ENCODE measurements at places on chromosomes 5 and 9.

DNA sequence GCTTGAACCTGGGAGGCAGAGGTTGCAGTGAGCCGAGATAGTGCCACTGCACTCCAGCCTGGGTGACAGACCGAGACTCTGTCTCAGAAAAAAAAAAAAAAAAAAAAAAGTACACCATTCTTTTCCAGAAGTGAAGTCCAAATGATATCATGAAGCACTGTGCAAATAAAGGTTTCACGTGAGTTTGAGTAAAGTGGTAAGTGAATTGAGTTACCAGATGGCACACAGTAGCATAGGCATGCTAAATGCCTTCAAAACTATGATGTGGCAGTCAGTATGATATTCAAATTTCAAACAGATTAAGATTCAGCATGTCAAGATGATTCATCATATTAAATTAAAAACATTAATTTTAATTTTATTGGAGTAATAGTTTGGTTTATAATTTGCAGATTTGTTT is 195.2 kb downstream of the TAF11L14 start:
- DNase-seq = no peak

- no peak for DNase-seq
Measured at GRCh38 chr5:55600497-55601203, 65.9 kb upstream of the PLPP1 start.

- DNase-seq = peak; percentile 11
Measured at GRCh38 chr5:16550316-16550952, 66.4 kb downstream of the RETREG1 start.

DNA sequence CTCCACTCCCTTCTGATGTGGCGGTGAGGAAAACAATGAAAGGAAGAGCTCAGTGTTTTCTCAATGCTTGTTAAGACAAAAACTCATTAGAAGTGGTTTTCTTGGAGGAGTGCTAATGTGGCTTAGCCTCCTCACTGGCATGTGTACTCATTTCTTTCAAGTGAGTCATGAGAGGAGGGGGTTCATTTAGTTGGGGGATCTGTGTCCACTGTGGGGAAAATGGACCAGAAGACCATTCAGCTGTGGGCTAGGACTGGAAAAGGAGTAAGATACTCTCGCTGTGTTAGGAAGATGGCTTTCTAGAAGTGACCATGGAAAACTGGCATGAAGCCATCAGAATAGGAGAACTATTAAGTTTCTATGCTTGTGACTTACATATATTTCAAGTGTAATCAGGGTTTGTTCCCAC is 23.5 kb downstream of the KLF9 start:
- no peak for DNase-seq

GRCh38 chr5:120463991-120464626 is at the start of gene PRR16:
TSS of gene PRR16 (plus strand) at chr5:120464300.
- DNase-seq = no peak

DNA sequence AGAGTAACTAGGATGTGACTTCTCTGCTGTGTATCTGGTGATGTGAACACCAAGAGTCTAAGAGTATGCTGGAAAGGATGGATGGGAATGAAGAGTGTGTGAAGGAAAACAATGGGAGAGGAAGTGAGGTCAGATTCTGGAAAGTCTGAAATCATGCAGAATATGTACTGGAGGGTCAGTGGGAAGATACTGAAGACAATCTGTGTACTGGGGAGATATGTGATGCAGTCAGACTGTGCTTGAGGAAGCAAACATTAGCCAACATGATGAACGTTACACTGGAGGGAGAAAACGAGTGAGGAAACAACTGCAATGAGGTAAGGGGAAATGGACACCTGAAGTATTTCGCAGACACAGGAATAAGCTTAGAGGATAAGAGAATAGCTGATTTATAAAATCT is 105.7 kb downstream of the NR3C1 start:
- DNase-seq = no peak

DNA sequence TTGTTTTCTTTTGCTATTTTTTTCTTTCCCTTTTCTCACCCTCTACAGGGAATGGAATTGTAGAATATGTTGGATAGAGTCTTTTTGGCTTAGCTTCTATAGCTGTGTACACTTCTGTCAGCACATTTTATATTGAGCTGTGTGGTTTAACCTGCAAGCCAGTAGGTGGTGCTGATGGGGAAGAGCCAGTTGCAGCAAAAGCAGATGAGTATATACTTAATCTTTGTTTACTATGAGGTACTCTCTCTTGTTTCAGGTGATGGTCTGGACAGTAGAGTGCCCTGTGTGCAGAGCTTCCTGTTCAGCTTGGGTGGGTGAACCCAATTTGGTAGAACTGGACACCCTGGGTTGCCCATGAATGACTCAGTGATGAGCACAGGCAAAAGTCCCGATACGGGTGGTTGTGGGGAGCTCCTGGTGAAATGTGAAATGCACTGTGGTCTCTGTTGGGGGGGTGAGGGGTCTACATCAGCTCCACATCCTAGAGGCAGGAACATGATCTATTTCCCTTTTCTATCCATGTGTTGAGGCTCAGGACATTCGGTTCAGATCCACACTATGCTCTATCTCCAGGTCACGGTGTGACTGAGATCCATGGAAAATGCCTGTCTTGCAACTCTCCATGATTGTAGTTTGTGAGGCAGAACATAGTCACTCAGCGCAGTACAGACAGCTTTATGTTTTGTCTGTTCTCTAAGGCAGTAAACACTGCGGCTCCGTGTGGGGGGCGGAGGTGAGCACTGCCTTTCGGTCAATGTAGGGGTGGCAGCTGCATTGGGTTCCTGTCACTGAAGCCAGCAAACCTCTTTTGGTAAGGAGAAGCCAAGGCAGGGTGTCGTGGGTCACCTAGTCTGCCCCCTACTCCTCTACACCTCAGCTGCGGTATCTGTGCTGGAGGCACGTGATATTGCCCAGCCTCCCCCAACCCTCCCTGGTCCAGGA is 353.2 kb downstream of the PRR16 start:
- DNase-seq = no peak

GRCh38 chr5:95930141-95930930 is 31.3 kb downstream of the ELL2 start:
- DNase-seq = no peak

DNA sequence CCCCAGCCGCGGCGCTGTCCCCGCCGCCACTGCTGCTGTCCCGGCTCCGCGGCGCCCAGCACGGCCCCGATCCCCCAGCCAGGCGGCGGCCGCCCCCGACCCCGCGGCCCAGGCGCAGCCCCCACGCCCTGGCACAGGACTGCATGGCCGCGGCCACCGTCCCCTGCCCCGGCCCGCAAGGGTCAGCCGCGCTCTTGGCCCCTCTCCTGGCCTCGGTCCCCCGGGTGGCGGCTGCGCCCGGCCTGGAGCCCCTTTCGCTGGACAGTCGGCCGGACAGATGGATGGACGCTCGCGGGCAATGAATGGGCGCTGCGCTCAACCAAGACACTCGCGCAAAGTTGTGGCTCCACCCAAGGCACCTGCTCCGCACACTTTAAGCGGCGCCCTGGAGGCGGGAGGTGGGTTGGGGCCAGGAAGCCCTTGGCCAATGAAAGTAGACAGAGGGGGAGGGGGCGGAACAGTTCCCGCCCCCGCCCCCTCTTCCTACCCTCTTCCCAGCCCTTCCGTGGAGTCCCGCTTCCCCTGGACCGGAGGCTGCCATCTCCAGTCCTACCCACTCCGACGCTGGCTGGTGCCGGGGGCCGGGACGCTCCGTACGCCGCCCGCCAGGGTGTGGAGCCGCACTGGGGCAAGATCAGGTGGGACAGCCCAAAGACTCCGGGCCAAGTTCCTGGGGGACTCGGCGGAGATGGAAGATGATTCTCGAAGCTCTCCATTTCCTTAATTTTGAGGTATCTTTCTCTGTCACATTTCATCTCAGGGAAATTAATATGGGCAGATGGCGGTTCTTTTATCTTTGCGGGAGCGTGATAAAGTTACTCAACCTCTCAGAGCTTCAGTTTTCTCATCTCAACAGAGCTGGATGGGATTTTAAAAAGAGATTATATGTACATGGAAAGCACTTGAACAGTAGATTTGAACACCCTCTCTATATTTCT is at the start of gene GLDC:
TSS of gene GLDC (minus strand) at position 375 of the 938 bp plus-strand sequence. CDS start at position 145, 230 bp downstream.
- DNase-seq = peak; percentile 8

DNA sequence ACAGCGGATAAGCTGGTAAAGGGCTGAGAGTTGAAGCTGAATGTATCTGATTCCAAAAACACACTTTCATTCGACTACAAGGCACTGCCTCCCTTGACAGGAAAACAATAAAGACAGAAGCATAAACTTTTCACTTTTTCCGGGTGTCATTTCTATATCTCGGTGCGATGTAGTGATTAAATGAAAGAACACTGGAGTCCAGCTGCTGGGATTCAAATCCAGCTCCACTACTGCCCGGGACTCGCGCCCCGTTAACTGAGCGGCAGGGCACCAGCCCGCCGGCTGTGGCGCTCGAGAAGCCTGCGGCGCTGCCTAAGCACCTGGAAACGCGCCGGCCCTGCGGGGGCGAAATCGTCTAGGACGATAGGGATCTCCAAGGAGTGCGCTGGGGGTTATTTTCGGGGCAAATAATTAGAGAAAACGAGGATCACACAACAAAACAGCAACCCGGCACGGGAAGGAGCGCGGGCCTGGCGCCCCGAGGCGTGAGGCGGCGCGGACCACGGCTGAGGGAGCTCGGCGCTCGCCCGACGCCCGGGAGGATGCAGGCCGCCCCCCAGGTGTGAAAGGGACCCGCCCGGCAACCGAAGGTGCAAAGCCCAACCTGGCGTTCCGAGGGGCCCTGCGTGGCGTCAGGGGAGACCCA is 837 bp downstream of the UIMC1 start:
- DNase-seq = peak; percentile 47

GRCh38 chr5:151637676-151638075 is 46.5 kb upstream of the FAT2 start:
- no peak for DNase-seq

DNA sequence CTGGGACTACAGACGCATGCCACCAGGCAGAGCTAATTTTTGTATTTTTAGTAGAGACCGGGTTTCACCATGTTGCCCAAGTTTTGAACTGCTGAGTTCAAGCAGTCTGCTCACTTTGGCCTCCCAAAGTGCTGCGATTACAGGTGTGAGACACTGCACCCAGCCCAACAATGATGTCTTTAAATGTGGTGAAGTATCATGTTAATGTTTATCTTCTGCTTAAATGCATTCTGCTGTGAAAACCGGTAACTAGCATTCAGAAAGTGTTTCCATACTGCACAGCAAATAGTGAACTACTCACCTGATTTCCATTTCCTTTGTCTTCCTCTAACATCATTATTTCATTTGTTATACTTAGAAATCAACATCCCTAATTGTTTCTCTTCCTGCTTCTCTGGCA is 264.0 kb upstream of the ITGA1 start:
- DNase-seq = no peak

DNA sequence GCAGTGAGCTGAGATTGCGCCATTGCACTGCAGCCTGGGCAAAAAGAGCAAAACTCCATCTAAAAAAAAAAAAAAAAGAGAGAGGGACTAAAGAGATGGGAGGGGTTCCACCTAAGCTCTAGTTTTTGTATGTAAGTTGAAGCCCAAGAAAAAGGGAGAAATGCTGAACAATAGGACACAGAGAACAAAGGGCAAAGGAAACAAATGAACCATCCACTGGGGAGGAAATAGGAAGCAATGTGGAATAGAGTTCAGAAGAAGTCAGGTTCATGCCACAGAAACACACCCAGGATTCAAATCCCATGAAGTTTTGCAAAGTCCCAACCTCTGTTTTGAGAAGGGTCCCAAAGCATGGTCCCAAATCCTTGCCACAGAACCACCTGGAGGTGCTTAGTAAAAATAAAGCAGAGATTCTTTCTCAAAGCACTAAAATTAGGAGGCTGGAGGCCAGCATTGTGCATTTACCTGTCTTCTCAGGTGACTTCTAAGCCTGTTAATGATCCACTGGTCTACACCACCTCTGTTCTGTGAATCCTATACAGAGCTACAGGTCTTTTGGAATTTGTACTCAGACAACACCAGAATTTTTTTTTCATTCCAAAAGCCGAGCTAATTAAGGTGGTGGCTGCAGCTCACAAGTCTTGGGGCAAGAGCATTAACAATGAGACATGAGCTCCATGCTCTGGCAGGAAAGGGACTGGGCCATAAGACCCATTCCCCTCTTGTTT is 177.6 kb downstream of the DOCK8 start:
- DNase-seq = no peak

DNA sequence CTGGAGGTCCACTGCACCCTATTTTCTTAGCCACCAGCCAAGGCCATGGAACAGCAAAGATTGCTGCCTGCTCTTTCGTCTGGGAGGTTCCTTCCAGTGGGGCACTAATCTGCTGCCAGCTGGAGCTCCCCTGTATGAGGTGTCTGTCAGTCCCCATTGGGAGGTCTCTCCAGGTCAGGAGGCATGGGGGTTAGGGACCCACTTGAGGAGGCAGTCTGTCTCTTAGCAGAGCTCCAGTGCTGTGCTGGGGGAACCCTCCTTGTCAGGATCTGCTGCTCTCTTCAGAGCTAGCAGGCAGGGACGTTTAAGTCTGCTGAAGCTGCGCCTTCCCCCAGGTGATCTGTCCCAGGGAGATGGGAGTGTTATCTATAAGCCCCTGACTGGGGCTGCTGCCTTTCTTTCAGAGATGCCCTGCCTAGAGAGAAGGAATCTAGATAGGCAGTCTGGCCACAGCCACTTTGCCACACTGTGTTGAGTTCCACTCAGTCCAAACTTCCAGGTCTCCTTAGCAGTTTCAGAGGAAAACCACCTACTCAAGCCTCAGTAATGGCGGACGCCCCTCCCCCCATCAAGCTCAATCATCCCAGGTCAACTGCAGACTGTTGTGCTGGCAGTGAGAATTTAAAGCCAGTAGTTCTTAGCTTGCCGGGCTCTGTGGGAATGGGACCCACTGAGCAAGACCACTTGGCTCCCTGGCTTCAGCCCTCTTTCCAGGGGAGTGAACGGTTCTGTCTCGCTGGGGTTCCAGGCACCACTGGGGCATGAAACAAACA is 317.7 kb downstream of the LRRC70 start:
- DNase-seq = no peak

DNA sequence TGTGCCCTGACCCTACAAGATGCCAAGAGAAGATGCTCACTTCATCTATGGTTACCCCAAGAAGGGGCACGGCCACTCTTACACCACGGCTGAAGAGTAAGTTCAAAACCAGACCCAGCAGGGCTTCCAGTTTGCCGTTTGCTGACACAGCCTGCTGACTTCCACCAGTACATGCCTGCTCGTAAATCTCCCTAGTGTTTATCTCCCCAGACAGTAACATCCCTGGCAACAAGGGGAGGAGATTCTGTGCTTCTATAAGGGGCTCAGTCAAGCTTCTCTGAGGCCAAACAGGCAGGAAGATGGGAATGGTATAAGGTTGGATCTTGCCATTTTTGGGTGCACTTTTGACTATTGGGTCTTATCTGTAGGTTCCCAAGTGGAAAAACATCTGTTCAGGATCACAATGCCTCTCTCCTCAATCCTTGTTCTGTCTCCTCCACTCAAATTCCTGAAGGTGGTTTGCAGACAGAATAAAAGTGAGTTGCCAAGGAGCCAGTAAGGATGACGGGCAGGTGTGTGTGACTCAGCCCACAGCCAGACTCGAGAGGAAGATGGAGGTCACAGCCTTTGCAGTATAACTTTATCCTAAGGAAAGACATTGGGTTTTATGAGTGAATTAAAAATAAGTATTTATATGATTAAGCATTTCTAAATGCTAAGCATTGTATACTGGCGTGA is 1.9 kb downstream of the MLANA start:
- DNase-seq = no peak

GRCh38 chr9:77935211-77935610 is 96.4 kb downstream of the GNAQ start:
- DNase-seq = no peak

All from stimulated activated CD4-positive, alpha-beta T cell treated with anti-CD3 and anti-CD28 coated beads, Interleukin-12 subunit alpha, Interleukin-12 subunit beta, amount 100 ng/mL, for 48 hours (primary cell).